ENCODE measurements at places on chromosomes 2 and 18.

GRCh38 chr2:132664096-132664495 lies 5.9 kb downstream of the LYPD1 start:
- DNase-seq: no peak

GRCh38 chr2:207311316-207312005 lies 145.7 kb upstream of the KLF7 start:
- DNase-seq: peak; percentile 38

DNA sequence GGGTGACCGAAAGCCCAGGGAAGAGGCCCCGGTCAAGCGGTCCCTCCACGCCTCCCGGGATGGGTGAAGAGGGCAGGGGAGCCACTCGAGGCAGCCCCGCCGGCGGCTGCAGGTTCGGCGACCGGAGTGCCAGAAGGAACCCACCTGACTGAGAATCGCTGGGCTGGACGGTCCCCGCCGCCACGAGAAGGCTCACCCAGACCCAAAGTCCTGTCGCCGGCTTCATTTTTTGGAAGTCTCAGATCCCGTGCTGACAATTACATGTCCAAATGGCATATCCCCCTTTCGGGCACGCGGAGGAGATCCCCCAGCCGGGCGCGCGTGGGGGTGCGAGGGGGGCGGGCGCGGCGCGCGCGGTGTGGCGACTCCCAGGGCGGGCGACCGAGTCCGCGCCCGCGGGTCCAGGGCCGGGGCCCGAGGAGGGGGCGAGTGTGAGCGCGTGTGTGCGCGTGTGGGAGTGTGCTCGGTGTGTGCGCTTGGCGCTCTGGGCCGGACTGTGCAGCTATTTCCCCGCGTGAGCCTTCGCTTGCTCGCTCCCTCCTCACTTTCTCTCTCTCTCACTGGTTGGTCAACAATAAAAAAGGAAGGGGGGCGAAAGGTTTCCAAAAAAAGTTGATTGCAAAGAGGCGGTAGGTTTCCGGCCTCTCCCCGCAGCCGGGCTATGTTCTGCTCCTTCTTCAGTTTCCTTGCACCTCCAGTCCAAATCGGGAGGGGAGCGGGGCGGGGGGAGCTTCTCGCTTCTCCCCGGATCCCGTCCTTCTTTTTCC lies at the start of gene ERBB4:
Gene ERBB4, minus strand, starts transcription at position 498 of the 767 bp plus-strand sequence. Its CDS starts 272 bp downstream, at position 226.
- no peak for DNase-seq

GRCh38 chr2:108637304-108637669 lies 82.0 kb upstream of the RANBP2 start:
- no peak for DNase-seq

- DNase-seq: no peak
Observed at GRCh38 chr2:205975082-205975949, 110.7 kb downstream of the INO80D start.

GRCh38 chr2:201839727-201840126 lies 33.4 kb downstream of the CDK15 start:
- no peak for DNase-seq
